ENCODE measurements at places on chromosomes 1 and 21.

- DNase-seq: no peak
These were observed 1.6 kb downstream of the CYB5R1 start for GRCh38 chr1:202965422-202965821.

- DNase-seq: no peak
These were observed 338.2 kb upstream of the B3GALT2 start for GRCh38 chr1:193524616-193525015.

GRCh38 chr1:22090867-22091266 lies 38.4 kb downstream of the CDC42 start:
- DNase-seq: no peak

GRCh38 chr1:115713906-115714305 lies 54.6 kb downstream of the CASQ2 start:
- no peak for DNase-seq

- DNase-seq: peak; percentile 1
These were observed 190.5 kb upstream of the CSF3R start for GRCh38 chr1:36673202-36673601.
